Body of pancreas (tissue), 4 donors: ENCODE measurements at places on chromosomes 6 and 20. TPM values are rescaled to one million over a fixed set of nuclear protein-coding genes. Genes with fewer than 3 reads are reported as not detected.

DNA sequence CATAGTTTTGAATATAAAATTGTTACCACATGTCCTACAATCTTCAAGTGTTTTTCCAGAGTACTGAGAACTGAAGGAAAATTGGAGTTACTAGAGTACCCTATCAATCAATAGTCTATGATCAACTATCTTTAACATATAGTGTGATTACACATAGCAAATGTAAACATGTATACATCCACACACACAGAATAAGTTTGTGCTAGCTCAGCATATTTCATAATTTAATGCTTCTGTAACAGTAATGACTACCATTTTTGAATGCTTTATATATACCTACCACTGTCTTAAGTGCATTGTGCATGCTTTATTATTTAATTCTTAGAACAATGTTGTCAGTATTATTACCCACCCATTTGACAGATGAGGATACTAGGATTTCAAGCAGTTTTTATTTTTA, 523.9 kb downstream of the HAO1 start:
- H3K36me3 ChIP-seq, result no peaks in the 10 kb centered on the region
- H3K4me1 ChIP-seq, result no peaks in the 10 kb centered on the region
- no peak overlapping the region for H3K27ac ChIP-seq
- H3K4me3 ChIP-seq, result no peak overlapping the region
- H3K27me3 ChIP-seq, result no peaks in the 10 kb centered on the region

- H3K4me1 ChIP-seq, result no peaks in the 10 kb centered on the region
- H3K27me3 ChIP-seq, result no peaks in the 10 kb centered on the region
- H3K27ac ChIP-seq, result no peak overlapping the region
- no peaks in the 10 kb centered on the region for H3K36me3 ChIP-seq
- DNase-seq, result no peak
Measured at GRCh38 chr6:15171026-15171425, 74.8 kb upstream of the JARID2 start.

- H3K4me3 ChIP-seq, result no peak overlapping the region
- peaks cover 4% of the 10 kb centered on the region for H3K4me1 ChIP-seq
- no peak for DNase-seq
- H3K36me3 ChIP-seq, result no peaks in the 10 kb centered on the region
Measured at GRCh38 chr6:163712981-163713380, 298.5 kb downstream of the QKI start.

- DNase-seq, result no peak
- no peaks in the 10 kb centered on the region for H3K27me3 ChIP-seq
- H3K27ac ChIP-seq, result no peak overlapping the region
- no peaks in the 10 kb centered on the region for H3K4me1 ChIP-seq
- no peaks in the 10 kb centered on the region for H3K36me3 ChIP-seq
Measured at GRCh38 chr6:29596381-29596900, 11.5 kb downstream of the OR2H2 start.

- H3K27ac ChIP-seq, result no peak overlapping the region
- no peaks in the 10 kb centered on the region for H3K27me3 ChIP-seq
- no peak for DNase-seq
- no peaks in the 10 kb centered on the region for H3K4me1 ChIP-seq
- no peaks in the 10 kb centered on the region for H3K36me3 ChIP-seq
- H3K4me3 ChIP-seq, result no peak overlapping the region
Measured at GRCh38 chr6:169163411-169163901, 90.2 kb downstream of the THBS2 start.

GRCh38 chr6:74518035-74518434, 687.8 kb downstream of the COL12A1 start:
- H3K27me3 ChIP-seq, result no peaks in the 10 kb centered on the region
- no peak overlapping the region for H3K4me3 ChIP-seq
- no peaks in the 10 kb centered on the region for H3K36me3 ChIP-seq
- no peaks in the 10 kb centered on the region for H3K4me1 ChIP-seq

DNA sequence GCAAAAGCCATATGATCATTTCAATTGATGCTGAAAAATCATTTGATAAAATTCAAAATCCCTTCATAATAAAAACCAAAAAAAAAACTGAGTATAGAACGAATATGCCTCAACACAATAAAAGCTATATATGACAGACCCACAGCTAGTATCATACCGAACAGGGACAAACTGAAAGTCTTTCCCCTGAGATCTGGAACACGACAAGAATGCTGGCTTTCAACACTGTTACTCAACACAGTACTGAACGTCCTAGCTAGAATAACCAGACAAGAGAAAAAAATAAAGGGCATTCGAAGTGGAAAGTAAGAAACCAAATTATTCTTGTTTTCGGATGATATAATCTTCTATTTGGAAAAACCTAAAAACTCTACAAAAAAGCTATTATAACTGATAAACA, 559.9 kb downstream of the EPM2A start:
- no peak overlapping the region for H3K4me3 ChIP-seq
- no peaks in the 10 kb centered on the region for H3K27me3 ChIP-seq
- DNase-seq, result no peak
- no peaks in the 10 kb centered on the region for H3K4me1 ChIP-seq

DNA sequence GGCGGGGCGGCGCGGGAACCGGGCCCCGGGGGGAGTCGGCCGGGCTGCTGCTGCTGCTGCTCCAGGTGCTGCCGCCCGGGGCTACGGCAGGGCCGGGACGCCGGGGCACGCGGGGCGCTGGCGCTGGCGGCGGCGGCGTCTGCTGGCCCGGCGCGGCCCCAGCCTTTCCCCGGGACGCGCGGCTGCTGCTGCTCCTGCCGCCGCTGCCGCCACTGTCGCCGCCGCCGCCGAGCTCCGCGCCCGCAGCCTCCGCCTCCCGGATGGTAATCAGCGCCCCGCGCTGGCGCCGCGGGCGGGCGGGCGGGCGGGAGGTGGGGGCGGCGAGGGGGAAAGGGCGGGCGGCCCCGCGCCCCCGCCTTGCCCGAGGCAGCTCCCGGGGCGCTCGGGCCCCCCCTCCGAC, 306 bp downstream of the EBF4 start:
- H3K27me3 ChIP-seq, result peaks cover 6% of the 10 kb centered on the region
- no peaks in the 10 kb centered on the region for H3K36me3 ChIP-seq
- DNase-seq, result no peak
- H3K4me1 ChIP-seq, result peaks cover 14% of the 10 kb centered on the region

- no peaks in the 10 kb centered on the region for H3K27me3 ChIP-seq
- H3K27ac ChIP-seq, result no peak overlapping the region
- H3K4me1 ChIP-seq, result no peaks in the 10 kb centered on the region
- no peak for DNase-seq
- H3K36me3 ChIP-seq, result peaks cover 32% of the 10 kb centered on the region
Measured at GRCh38 chr6:83169106-83169505, 24.0 kb downstream of the PGM3 start.

- H3K27me3 ChIP-seq, result no peaks in the 10 kb centered on the region
- no peak for DNase-seq
- no peak overlapping the region for H3K27ac ChIP-seq
Measured at GRCh38 chr6:11493974-11494373, 43.6 kb upstream of the TMEM170B start.

GRCh38 chr6:73282871-73283270, 19.9 kb upstream of the KHDC1 start:
- no peaks in the 10 kb centered on the region for H3K27me3 ChIP-seq
- DNase-seq, result no peak
- no peaks in the 10 kb centered on the region for H3K4me1 ChIP-seq

GRCh38 chr20:6726761-6727160, 40.7 kb upstream of the BMP2 start:
- H3K27ac ChIP-seq, result no peak overlapping the region
- no peaks in the 10 kb centered on the region for H3K36me3 ChIP-seq
- no peak for DNase-seq
- H3K27me3 ChIP-seq, result no peaks in the 10 kb centered on the region

Gene TAAR6
- not detected for total RNA-seq

Gene CLDN20
- total RNA-seq, result not detected

Gene ADGRB3
- 1.3 TPM for total RNA-seq

Gene LIN28B
- total RNA-seq, result not detected

Gene BTN2A1
- 6.2 TPM for total RNA-seq

Gene DNPH1
- total RNA-seq, result 119 TPM

Gene CD109
- total RNA-seq, result 30.7 TPM
